Fibroblast of skin of right quadriceps (primary cell): ENCODE measurements at places on chromosomes 7 and 10.

DNA sequence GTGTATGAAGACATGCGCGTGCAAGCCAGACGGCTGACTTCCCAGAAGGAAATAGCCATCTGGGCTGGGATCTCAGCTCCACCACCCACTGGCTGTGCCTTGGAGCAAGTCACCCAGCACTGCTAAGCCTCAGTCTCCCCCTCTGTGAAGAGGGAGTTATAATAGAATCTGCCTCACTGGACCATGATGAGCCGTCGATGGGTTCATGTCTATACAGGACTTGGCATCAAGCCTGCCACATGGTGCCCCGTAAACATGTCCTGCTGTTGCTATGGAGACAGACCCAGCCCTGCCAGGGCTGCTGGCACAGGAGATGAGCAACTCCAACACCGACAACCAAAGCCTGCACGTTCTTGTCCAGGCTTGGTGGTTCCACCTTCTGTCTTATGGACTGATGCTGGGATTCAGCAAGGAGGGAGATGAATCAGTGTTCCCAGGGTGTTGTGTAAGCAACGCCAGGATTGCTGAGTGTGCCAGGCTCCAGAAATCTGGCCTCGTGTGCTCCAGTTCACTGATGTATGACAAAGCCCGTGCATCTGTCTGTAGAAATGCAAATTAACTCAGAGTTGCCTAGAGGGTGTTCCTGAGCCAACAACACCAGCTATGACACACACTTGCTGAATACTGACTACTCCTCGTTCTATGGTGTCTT is 5.6 kb downstream of the GPR15LG start:
- DNase-seq = no peak

DNA sequence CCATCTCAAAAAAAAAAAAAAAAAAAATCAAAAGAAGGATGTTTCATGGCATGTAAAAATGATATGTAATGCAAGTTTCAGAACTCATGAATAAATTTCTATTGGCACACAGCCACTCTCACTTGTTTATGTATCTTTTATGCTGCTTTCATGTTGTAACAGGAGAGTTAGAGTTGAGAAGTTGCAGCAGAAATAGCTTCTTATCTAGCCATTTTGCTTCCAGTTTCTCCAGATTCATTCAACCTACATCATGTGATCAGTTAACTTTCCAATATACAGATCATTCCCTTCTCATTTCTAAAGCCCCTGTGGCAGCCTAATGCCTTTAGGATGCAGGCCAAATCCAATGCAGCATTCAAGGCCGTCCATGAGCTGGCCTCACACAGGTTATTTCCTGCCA is 30.4 kb downstream of the ZNF786 start:
- no peak for DNase-seq

- DNase-seq = no peak
Observed at GRCh38 chr7:135334830-135335543, 101.3 kb downstream of the STRA8 start.

DNA sequence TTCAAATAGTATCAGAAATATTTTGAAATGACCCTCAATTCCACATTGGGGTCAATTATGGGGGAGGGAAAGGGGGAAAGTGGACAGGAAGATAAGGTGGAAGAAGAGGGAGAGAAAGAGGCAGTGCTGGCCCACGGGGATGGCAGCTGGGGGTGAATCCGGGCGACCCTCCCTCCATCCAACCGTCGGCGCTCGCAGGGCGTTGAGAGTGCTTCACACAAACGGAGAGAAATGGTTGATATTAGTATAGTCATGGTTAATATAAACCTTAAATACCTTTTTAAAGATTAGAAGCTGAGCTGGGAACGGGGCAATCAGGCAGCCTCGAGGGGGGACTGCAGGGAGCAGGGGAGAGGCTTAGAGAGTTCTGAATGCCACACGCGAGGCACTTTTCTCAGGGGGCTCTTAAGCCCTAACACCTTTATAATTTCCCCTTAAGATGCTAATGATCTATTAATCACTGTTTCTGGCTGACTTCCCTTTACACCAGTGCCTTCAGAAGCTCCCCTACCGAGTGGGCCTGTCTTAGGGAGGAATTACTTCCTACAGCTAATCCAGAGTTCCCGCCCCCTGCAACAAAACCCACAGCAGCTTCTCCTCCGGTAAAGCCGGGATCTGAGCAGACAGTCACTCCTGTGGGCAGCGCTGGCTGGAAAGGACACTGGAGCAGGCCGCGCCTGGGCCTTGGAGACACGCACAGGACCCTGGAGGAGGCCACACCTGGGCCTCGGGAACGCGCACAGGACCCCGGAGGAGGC is 39.5 kb downstream of the PRKAG2 start:
- no peak for DNase-seq

DNA sequence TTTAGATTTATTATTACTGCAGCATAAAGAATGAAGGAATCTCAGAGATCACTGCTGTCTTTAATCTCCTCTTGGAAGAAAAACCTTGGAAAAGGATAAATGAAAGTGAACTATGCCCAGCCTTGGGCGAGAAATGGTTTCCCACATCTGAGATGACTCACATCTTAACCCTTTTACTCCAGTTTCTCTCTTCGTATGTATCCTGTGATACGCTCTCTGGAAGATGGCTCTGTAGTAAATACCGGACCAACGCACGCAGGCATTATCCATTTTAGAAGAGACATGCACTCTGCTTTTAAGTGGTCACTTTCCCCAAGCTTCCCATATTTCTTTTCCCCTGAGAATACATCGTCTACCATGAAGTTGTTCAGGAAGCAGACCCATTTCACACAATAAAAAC is 207.3 kb upstream of the BMPER start:
- DNase-seq = peak; percentile 27
